ENCODE measurements at places on chromosomes 6 and 20. TPM values are rescaled to one million over a fixed set of nuclear protein-coding genes. Genes with fewer than 3 reads are reported as not detected.

The FANCE gene
- 12.6 TPM for total RNA-seq

The MCCD1 gene
- total RNA-seq = not detected

The RSPH4A gene
- total RNA-seq = 0.40 TPM

The GHRH gene
- not detected for total RNA-seq

The LAMP5 gene
- not detected for total RNA-seq

The LKAAEAR1 gene
- 0.98 TPM for total RNA-seq

The MUC22 gene
- not detected for total RNA-seq

The SEMG1 gene
- total RNA-seq = not detected

The DDO gene
- total RNA-seq = 2.9 TPM

The SLC17A9 gene
- 19.8 TPM for total RNA-seq
